ENCODE measurements at places on chromosomes 4 and X.

DNA sequence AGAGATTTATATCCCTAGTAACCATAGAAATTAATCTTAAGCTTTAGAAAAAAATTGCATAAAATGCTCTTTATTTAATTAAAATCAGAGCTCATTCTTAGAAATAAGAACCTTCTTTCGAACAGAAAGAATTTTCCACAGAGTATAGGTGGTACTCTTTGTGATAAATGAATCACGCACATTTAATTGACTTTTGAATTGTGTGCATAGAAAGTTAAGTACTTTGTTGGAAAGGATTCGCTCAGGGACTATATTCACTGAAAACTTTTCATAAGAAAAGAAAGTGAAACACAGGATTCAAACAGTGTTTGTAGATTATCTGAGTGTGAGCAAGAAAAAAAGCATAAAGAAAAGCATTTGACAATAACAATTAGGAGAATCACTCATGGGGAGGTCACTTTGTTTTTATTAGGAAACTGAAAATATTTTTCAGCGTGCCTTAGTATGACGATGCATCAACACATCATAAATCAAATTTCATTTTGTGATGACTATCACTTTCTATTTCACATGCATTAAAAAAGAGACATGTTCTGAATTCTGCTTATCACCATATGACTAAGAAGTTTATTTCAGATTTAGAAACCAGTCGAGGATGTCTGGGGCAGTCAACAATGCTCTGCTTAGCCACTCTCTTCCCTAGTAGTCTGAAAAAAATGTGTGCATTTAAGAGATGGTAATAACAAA lies 49.5 kb downstream of the STX18 start:
- DNase-seq, result peak; percentile 1

GRCh38 chr4:158945529-158946108 lies 157.3 kb upstream of the RAPGEF2 start:
- DNase-seq, result no peak

GRCh38 chr4:42789041-42789567 lies 103.4 kb upstream of the GRXCR1 start:
- no peak for DNase-seq

GRCh38 chr4:97984545-97985131 lies 158.6 kb downstream of the STPG2 start:
- no peak for DNase-seq

DNA sequence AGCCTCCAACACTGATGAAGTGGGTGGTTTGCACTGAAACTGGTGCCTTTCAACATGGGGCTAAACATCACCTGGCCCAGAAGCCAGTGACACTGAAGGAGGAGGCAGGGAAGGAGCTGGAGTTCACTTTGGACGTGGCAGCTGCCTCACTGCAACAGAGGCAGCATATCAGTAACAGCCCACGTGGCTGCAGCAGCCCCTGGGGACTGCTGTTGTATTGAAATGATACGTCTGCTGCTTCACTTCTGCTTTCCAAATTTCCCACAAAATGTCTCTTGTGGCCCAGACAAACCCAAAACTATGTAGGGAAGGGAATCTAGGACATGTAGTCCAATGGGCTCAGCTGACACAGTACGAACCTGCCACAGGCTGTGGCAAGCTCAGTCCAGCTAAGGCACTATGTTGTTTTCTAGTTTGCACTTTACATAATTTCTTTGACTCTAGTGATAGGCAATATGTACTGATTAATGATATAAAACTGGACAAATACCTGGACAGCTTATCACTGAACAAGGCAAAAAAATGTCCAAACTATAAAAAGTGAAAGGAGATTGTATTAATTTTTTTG lies 84.7 kb upstream of the RAPGEF2 start:
- DNase-seq, result no peak

GRCh38 chrX:153827903-153828302 lies 2.4 kb downstream of the PDZD4 start:
- DNase-seq, result no peak

- no peak for DNase-seq
Measured at GRCh38 chrX:11347300-11347699, 54.1 kb downstream of the AMELX start.

GRCh38 chrX:24253030-24253429 lies 60.8 kb downstream of the SUPT20HL2 start:
- no peak for DNase-seq

DNA sequence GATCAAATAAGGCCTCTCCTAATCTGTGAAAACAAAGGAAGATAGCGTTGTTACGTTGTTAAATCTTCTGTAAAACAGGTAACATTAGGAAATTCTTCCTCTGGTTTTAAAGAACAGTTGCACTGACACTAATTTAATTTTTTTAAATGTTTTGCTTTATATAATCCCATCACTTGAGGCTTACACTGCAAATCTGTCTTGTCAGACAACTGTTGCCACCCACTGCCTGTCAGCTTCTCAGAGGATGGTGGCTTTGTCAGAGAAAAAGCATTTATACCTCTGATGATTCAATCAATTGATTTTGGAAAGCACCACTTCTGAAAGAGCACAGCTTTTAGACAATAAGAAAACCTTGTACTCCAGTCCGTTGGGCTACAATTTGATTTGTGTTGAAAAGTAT lies 799.1 kb downstream of the FSTL5 start:
- no peak for DNase-seq

DNA sequence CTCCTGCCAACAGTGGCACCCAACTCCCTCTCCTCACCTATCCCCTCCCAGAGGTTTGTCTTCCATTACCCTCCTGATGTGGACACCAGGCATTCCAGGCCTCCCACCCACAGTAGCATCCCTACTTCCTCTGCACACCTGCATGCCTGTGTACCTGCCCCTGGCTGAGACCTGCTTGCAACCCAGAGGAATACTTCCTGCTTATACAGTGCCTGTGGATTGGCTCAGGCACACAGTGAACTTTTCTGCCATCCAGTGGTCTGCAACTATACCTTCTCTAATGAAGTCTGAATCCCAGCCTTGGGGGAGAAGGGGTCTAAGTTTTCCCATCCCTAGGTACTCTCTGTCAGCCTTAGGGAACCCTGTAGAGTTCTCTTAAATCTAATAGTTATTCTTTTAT lies 169.9 kb downstream of the IQCM start:
- DNase-seq, result no peak
